ENCODE measurements at places on chromosomes 3 and 15.

DNA sequence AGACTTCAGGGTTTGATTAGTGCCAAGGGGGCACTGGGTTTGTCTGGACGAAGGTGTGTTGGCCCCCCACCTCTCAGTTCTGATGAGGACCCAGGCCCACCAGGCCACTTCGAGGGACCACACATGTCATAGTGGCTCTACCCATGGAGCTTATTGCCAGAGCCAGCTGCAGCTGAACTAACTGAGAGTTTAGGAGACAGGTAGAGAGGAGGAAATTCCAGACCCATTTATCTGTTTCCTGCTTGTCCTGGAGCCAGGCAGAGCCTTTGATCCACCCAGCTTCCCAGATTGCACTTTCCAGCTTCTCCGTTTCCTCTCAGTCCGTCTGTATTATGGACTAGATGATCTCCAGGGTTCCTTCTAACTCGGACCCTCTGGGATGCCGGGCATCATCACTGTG lies 20.9 kb downstream of the SLC24A1 start:
- DNase-seq: no peak

GRCh38 chr3:36697229-36698001 lies 66.9 kb downstream of the DCLK3 start:
- no peak for DNase-seq

DNA sequence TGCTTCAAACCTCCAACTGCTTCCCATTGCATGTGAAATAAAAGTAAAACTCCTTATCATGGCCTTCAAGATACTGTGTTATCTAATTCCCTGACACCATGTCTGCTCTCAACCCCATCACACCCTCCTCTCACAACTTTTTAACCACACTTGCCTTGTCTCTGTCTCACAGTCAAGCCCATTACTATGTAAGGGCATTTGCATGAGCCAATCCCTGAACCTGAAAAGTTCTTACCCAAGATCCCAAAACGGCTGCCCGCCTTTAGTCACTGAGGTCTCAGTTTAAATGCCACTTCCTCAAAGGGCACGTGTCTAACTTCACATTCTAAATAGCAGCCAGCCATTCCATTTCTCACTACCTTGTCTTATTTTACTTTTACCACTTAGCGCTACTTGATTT lies 83.1 kb downstream of the SST start:
- DNase-seq: no peak

- no peak for DNase-seq
Observed at GRCh38 chr3:20669184-20669583, 483.2 kb upstream of the SGO1 start.

DNA sequence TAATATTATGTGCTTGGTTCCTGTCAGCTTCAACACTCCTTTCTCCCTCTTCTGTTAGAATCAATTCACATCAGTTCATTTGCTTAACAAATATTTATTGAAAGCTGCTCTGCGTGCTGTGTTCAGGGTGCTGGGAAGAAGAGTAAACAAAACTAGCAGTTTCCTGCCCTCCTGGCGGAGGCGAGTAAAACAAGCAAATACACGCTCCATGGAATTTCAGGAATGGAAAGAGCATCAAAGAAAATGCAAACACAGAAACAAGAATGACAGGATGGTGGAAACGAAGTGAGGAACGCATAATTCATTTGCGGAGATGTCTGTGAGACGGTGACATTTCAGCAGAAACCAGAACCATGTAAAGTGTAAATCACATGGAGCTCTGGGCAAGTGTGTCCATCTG lies 49.4 kb upstream of the SPTSSB start:
- peak; percentile 92 for DNase-seq

DNA sequence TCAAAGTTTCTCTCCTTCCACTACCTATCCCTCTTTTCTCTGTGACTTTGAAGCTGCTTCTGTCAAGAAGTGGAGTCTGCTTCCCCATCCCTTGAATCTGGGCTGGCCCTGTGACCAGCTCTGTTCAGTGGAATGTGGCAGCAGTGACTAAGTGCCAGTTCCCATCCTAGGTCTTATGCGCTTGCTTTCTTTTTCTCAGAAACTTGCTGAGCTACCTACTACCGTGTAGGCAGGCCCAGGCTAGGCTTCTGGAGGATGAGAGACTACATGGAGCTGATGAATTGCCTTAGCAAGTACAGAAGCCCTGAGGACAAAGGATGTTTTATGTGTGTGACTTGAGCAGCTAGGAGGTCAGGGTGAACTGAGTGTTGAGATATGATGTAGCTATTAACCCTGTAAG lies 123.2 kb downstream of the PDCD6IP start:
- no peak for DNase-seq

GRCh38 chr3:188775412-188775811 lies 396.4 kb upstream of the TPRG1 start:
- no peak for DNase-seq

All from NCI-H510A treated with DMSO at 0.1 percent for 48 hours (cell line).